T-helper 22 cell (primary cell): ENCODE measurements at places on chromosomes 7 and 10.

GRCh38 chr7:129367700-129368388 is 66.4 kb upstream of the STRIP2 start:
- DNase-seq = peak; percentile 32

DNA sequence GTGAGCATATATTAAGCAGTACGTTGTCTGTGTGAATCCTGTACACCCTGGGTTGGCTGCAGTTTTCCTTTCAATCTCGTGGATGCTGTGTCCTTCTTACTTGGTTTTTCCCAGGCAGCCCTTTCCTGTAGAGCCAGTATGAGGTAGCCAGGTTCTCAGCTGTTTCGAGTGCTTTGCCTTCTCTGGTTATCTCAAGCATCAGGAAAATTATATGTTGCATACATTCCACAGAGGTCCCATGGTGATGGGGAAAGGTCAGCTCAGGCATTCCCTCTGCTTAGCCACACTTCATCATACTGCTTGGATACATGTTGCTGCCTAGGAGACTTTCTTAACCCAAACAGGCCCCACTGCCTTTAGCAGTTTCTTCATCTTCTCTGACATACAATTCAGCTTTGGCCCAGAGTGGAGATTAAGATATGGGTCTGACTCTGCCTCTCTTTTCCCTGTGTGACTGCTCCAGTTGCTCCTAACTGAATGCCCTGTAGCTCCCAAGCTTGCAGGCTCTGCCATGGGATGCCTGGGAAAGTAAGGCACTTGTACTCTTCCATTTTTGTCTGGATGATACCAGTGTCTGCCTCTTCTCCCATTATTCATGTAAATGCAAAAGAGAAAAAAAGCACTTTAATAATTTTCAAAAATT is 11.3 kb downstream of the GNAI1 start:
- DNase-seq = no peak

GRCh38 chr7:40972426-40972825 is 730.5 kb downstream of the INHBA start:
- no peak for DNase-seq

DNA sequence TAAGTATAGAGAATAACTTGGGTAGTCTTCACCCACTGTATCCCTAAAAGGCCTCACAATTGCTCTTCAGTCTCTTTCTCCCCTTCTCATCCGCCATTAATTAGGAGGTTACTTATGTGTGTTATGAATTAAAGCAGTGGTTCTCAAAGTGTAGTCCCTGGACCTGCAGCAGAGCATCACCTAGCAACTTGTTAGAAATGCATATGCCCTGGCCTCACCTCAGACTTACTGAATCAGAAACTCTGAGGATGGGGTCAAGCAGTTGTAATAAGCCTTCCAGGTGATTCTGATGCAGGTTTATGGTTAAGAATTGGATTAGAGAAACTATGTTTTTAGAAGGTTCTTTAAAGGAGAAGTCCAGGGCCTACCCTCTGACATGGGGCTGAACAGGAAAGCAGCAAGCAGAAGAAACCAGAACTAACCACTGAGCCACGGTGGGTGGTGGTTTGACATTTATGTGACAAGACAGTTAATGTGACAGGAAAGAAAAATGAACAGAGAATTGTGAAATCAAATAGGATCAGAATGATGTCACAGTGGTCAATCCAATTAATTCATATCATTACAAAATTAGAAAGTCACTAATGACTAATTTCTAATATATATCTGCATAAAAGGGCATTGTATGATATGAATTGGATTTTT is 37.6 kb downstream of the ENTPD1 start:
- DNase-seq = no peak

DNA sequence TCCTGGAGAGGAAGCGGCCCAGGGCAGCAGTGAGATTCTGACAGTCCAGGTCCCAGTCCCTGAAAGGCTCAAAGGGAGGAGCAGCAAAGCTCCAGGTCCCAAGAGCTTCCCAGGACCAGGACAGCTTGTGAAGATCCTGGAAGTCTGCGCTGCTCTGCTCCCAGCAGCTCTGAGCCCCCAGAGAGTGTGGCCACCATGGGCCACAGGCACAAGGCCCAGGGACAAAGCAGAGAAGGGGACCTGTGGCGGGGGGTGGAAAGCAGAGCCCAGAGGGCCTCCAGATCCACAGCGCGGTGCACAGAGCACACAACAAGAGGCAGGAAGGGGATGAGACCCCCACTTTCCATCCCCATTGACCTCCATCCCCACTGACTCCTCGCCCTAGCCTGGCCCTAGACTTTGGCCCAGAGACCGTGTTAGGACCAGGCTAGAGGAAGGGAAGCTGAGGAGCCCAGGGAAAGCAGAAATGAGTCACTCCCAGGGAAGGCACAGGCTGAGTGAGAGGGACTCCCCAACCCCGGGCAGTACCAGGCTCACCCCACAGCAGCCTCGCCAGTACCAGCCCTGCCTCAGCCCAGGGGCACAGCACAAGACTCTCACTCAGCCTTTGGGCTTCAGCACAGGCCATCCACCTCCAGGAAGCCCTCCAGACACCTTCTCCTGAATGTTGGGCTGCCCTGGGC is 75.5 kb downstream of the GRID1 start:
- no peak for DNase-seq

GRCh38 chr7:18715988-18716387 is 220.4 kb downstream of the HDAC9 start:
- no peak for DNase-seq

DNA sequence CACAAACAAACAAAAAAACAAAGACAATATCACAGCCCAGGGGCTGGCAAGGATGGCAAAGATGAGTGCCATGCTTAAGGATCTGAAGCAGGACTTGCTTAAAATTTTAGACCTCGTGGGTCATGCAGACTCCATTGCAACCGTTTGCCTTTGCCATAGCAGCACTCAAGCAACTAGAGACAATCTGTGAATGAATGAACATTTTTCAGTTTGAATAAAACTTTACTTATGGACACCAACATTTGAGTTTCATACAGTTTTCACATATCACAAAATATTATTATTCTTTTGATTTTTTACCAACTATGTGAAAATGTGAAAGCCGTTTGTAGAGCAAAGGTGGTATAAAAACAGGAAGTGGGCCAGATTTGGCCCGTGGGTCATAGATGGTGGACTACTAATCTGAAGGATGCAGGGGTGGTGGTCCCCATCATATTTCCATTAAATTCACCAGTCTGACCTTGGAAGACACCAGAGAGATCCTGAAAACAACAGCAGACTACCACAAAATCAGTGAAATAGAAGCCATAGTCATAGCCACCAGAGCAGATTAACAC is 8.3 kb upstream of the RBM17 start:
- no peak for DNase-seq

DNA sequence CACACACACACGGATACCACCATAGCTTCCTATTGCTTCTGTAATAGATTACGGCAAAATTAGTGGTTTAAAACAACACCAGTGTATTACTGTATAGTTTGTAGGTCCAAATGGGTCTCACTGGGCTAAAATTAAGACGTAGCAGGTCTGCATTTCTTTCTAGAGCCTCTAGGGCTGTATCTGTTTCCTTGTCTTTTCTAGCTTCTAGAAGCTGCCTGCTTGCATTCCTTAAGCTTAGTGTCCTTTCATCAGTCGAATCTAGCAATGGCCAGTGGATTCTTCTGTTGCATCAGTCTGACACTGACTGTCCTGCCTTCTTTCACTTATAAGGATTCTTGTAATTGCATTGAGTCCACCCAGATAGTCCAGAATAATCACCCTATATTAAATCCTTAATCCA is 882.3 kb downstream of the PCDH15 start:
- no peak for DNase-seq

DNA sequence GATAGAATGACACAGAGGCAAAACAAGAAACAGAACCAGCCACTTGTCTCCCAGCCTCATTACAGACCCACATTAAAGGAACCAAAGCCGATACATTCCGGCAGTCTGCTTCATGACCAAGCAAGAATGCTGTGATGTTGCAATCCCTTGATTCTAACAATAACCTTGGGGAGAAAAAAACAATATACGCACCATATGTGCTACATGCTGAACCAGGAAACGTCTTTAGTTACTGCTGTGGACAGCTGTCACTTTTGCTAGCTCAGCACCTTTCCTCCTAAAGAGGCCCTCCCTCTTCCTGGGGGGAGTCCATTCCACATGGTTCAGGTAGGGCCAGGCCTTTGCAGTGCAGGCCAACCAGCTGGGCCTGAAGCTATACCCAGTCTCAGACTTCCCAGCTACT is 79.1 kb downstream of the PRTFDC1 start:
- DNase-seq = no peak

- no peak for DNase-seq
Observed at GRCh38 chr7:19405541-19405940, 260.3 kb upstream of the FERD3L start.

DNA sequence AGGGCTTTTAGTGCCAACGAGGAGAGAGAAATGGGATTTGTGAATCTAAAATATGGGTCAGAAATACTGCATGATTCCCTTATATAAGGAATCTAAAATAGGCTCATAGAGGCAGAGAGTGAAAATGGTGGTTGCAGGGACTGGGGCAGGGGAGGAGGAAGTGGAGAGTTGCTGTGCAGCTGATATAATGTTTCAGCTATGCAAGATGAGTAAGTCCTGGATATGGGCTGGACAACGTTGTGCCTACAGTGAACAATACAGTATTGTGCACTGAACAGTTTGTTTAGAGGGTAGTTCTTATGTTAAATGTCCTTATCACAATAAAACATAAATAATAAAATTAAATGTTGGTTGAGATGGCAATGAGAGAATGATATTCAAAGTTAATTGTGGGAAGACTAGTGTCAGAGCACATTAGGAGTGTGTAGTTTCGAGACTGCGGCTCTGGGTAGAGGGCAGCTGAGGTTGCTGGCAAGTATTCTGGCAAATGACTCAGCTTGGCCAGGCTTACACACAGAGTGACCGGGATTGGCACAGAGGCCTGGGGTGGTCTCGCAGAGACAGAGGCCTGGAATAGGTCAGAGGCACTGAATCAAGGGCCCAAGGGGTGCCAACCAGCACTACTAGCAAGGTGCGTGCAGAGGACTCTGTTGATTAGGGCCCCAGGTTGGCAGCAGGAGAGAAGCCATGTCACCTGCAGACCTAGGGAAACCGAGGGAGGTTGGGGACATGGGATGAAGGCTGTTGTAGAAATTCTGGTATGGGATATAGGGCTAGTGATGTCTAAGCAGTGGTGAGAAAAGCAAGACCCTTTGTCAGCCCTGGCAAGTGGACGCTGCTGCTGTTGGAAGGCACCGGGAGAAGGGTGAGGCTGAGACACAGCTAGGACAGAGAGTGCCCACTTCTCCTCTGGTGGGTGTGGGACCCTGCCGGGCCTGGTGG is 2.8 kb upstream of the DEPP1 start:
- no peak for DNase-seq

- no peak for DNase-seq
Observed at GRCh38 chr10:103733045-103733419, 122.3 kb downstream of the SH3PXD2A start.

DNA sequence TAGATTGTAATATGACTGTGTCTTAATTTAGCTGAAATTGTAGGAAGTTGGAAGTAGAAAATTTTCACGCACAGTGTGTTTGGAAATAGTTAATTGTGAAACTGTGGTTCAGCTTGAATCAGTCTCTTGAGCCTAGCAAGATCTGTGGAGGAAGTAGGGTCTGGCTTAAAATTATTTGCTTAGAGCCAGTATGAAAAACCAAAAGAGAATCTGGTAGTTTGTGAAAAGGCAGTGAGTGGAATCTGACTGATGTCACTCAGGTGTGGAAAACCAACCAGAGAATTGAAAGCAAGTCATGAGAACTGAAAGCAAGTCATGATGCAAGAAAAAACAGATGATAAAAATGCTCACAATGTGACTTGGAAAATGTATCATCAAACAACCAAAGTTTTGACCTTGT is 11.5 kb downstream of the LIPJ start:
- no peak for DNase-seq

DNA sequence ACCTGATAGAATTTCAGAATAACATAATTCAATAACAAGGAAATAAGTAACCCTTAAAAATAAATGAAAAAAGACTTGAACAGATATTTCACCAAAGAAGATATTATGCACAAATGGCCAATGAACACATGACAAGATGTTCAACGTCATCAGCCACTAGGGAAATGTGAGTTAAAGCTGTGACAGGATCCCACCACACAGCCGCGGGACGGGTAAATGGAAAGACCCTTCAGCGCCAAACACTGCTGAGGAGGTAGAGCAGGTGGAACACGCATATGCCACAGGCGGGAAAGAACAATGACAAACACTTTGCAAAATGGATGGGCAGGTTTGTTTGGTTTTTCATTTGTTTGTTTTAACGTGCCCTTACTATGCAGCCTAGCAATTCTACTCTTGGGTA is 86.1 kb upstream of the RNF32 start:
- no peak for DNase-seq

DNA sequence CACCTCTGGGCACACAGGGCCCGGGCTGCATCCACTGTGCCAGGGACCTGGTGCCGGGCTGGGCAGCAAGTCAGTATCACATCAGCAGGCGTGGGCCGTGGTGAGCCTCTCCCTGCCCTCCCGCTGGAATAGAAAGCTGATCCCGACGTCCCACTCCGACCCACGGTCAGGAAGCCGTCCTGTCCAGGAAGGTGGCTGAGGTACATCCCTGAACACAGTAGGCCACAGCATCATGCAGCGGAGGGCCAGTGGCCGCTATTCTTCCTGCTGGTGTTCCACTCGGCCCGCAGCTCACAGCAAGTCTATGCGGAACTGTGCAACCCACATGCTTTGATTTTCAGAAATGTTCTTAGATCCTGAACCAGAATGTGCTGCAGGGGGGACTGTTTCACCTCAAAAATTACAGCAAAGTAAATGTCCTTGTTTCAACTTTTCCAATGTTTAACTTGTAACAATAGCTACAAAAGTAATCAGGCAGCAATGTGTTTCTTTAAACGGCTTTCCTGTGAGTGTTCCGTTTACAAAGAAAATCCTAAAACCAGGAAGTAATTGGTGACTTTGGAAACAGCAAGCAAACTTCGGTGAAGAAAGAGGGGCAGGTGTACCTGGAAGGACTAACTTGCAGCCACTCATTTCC is 676 bp upstream of the GPR146 start:
- no peak for DNase-seq

DNA sequence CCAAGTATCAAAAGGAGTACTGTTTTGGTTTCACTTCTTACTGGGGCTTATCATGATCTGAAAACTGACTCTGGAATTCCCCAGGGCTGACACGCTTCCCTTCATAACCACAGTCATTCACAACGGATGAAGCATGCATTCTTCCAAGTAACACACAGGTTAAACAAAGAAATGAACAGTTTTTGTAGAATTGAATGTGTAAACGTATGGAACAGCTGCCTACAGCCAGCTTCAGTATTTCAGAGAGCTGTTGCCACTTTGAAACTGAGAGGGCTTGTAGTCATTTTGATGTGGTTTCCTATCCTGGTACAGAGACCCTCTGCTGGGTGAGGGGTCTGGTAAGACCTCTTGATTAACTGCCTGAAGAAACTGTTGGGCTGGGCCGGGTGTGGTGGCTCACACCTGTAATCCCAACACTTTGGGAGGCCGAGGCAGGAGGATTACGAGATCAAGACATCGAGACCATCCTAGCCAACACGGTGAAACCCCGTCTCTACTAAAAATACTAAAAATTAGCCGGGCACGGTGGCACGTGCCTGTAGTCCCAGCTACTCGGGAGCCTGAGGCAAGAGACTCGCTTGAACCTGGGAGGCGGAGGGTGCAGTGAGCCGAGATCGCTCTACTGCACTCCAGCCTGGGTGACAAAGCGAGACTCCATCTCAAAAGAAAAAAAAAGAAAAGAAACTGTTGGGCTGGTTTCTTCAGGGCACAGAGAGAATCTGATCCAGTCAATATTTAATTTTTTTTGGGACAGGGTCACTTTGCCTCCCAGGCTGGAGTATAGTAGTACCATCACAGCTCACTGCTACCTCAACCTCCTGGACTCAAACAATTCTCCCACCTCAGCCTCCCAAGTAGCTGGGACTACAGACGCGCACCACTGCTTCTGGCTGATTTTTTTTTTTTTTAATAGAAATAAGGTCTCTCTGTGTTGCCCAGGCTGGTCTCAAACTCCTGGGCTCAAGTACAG is 4.7 kb downstream of the NFE2L3 start:
- DNase-seq = peak; percentile 55
